Ureter (tissue), 1 donor: ENCODE measurements at places on chromosomes 1 and 21. TPM values are rescaled to one million over a fixed set of nuclear protein-coding genes. Genes with fewer than 3 reads are reported as not detected.

Gene SGIP1
- 15.8 TPM for total RNA-seq

Gene VSIG8
- not detected for total RNA-seq

Gene SIK1
- total RNA-seq: 29.2 TPM

Gene CD1D
- total RNA-seq: 1.7 TPM

Gene ADCY10
- total RNA-seq: 0.13 TPM

Gene CELSR2
- 19.2 TPM for total RNA-seq
